Activated CD8-positive, alpha-beta memory T cell treated with anti-CD3 and anti-CD28 coated beads for 4 hours (primary cell): ENCODE measurements at places on chromosomes 16 and 17.

DNA sequence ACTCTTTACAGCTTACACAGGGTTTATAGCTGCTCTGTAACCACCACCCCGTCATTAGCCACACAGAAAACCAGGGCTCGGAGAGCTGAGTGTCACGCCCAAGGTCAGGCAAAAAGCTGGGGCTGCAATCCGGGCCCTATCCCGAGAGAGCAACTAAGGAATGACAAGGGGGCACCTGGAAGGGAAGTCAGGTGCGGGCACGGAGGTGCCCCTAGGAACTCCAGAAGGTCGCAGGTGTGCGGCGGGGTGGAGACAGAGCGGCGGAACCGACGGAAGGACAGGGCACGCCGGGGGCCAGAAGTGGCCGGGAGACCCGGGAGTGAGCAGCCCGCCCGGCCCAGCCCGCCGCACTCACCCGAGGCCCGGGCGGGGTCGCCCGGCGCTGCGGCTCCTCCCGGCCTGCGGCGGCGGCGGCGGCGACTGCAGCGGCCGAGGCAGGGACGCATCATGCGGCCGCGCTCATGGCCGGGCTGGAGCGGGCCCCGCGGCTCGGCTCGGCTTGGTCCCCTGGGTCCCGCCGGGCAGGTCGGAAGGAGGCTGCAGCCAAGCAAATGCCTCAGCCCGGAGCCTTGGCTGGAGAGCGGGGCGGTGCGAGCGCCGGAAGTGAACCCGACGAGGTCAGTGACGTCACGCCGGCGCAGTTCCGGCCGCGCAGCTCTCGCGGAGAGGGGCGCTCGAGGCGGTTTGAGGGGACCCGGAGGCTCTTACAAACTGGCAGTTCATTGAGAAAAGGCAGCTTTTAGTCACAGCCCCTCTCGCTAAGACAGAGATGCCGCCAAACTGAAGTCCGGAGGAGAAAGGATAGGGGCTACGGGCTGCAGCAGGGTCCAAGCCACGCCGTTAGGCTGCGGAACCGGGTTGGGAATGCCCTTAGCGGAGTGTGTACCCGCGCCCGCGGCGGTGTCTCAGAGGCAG, at the start of gene ZDHHC7:
TSS of gene ZDHHC7 (minus strand) at position 605 of the 915 bp plus-strand sequence. CDS start 20,917 bp downstream, outside the sequence.
- peak; percentile 71 for DNase-seq

GRCh38 chr17:72425133-72425793, 304.4 kb downstream of the SOX9 start:
- no peak for DNase-seq

- DNase-seq = no peak
Measured at GRCh38 chr16:4372001-4372577, 441 bp downstream of the VASN start.

- no peak for DNase-seq
Measured at GRCh38 chr17:21286066-21286770, 1.7 kb downstream of the MAP2K3 start.

DNA sequence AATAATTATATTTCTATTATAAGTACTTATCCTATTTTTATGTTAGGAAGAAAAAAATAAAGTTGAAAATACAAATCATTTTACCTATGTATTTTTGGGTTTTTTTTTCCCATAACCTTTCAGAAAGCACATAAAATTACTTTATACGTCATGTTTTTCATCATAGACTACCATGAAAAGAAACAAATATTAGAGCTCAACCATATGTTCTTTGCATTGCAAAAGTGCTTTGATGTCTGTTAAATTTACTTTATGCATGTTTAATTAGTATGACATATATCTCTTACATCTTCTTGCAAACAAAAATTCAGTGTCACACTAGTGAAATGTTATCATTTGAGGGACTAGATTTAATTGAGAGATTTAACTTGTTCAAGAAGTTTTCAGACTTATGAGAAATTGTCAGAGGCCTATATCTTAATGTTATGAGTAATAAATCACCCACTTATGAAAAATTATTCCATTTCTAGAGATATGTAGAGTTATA, 24.0 kb downstream of the BRIP1 start:
- DNase-seq = no peak

DNA sequence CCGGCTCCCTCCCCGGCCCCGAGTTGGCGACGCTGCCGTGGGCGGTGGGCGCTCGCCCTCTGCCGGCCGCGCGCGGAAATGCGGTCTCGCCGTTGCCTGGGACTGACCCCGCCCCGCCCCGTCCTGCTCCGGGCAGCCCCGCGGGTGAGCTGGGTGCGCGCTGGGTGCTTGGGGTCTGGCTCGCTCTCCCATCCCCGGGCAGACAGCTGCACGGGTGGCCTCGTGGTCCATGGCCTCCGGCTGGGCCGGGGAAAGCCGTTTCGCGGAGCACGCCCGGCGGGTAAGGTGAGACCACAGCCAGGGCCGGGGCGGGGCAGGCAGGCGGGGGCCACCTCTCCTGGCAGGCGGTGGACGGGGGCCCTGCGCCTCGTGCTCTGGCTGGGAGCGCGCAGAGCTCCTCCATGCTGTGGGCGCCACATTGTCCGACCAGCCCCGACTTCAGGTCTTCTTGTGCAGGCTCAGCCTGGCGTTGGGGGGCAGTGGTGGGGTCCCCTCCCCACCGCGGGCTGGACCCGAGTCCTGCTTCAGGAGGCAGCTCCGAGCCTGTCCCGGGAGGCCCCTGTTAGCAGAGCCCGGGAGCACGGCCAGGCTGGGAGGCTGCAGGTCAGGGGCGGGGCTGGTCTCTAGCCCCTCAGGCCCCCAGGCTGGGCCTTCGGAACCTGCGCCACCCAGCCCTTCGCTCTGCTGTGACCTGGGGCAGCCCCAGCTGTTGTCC, 7.0 kb upstream of the C1QTNF8 start:
- DNase-seq = peak; percentile 39

- DNase-seq = no peak
Measured at GRCh38 chr17:50767446-50767845, at the start of gene ANKRD40CL. Gene ANKRD40CL, minus strand, starts transcription at chr17:50767518. Its CDS starts 605 bp downstream, at chr17:50766913.

DNA sequence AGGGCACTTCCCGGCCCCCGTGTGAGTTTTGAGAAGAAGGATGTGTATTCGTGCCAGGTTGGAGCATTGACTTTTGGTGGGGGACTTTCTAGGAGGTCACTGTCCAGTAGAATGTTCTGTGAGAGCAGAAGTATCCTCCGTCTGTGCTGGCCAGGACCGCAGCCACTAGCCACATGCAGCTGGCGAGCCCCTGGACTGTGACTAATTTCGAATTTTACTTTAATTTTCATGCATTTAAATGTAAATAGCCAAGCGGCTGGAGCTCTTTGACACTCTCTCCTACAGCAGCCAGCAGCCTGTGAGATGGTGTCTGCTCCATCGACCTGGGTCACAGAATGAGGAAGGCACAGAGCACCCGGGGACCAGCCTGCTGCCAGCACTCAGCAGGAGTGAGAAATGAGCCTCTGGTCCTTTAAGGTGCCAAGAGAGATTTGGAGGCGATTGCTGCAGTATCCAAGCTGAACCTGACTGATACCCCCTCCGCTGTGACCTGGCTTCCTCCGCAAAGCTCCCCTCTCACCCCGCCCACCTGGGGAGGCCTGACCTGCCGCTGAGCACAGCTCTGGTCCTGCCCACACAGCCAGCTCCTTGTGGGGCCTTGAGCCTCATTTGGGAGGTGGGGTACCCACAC, 7.8 kb downstream of the ATP2A3 start:
- no peak for DNase-seq

DNA sequence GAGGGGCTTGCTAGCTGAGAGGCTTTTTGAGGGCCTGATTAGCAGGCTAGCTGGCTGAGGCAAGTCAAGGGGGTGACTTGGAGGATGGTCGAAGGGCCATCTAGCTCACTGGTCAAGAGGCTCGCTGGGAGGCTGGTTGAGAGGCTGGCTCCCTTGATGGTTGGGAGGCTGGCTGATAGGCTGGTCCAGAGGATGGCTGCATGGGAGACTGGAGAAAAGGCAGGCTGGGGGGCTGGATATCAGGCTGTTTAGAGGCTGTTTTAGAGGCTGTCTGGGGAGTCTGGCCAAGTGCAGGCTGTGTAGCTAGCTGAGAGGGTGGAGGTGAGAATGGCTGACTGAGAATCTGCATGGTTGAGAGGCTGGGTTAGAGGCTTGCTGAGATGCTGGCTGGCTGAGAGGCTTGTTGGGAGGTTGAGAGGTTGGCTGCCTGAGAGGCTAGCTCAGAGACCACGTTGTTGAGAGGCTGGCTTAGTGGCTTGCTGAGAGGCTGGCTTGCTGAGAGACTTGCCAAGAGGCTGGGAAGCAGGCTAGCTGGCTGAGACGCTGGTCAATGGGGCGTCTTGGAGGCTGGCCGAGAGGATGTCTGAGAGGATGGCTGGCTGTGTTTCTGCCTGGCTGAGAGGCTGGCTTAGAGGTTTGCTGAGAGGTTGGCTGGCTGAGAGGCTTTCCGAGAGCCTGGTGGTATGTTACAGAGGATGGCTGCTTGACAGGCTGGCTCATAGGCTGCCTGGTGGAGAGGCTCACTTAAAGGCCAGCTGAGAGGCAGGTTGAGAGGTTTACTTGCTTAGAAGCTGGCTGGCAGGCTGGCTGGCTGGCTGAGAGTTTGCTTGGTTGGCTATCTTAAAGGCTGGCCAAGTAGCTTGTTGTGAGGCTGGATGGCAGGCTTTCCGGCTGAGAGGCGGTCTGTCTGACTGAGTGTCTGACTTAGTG, 36.6 kb upstream of the ACSM2B start:
- no peak for DNase-seq

- no peak for DNase-seq
Measured at GRCh38 chr17:38591759-38592241, 14.0 kb downstream of the SRCIN1 start.

DNA sequence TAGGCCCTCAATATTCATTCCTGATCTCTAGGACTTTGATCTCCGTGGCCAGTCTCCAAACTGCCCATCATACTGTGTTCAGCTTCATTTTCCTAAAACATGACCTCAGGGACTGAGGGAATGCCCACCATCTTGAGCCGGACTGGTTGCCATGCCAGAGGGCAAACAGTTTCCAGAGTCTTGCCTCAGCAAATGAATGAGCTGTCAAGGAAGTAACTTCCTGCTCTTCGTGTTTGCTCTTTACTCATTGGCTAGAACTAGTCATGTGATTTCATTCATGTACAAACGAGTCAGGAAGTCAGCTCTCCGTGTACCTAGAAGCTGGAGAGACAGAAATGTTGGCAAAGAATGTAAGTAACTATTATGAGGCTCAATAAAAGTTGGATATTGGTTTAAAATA, 50.2 kb downstream of the ANKFN1 start:
- no peak for DNase-seq

DNA sequence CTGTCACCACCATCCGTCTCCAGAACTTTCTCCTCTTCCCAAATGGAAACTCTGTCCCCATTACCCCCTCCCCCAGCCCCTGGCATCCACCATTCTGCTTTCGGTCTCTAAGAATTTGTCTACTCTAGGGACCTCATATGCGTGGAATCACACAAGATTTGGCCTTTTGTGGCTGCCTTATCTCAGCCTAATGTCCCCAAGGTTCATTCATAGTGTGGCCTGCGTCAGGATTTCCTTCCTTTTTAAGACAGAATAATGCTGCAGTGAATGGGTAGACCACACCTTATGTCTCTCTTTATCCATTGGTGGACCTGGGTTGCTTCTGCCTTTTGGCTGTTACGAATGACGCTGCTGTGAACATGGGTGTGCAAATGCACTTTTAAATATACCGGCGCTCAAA, 139.7 kb upstream of the PLCG2 start:
- no peak for DNase-seq

GRCh38 chr16:74745109-74745615, 29.5 kb downstream of the FA2H start:
- DNase-seq = no peak

- DNase-seq = no peak
Measured at GRCh38 chr16:868846-869822, 68.6 kb upstream of the GNG13 start.

GRCh38 chr16:55943267-55943666, 68.1 kb upstream of the CES5A start:
- DNase-seq = no peak

GRCh38 chr17:17387017-17387497, 83.9 kb downstream of the NT5M start:
- no peak for DNase-seq

DNA sequence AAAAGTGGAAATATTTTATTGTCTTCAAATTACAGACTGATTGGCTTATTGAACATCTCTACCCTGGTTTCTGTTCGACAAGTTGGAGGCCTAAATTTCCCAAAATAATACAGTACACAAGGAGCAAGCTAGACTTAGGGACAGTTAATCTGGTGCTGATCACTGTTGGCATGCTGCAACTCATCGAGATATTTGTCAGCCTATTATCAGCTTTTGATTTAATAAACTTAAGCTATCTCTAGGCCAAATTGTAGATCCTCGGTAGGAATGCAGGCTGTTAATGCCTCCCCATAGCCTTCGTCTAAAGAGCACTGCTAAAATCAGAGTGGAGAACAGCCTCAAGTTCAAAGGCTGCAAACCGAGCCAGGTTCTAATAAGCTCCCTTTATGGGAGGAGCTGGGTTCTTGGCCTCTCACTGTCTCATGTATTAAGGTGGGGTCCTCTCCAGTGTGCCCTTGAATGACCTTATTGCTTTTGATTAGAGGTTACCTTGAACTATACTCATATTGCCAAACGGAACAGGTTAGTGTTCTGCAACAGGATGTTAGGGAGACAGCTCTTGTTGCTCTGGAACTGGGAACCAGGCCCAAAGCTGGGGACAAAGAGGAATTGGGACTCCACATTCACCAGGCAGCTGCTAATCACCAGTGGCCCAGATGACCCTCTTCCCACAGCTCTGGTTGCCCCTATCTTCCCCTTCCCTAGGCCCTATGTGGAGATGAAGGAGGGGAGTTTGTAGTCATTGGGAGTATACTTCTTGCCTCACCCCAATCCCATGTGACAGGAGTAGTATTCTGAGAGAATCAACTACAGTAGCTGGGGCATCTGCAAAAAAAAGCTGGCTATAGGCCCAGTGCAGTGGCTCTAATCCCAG, 69.5 kb upstream of the NOL11 start:
- no peak for DNase-seq

DNA sequence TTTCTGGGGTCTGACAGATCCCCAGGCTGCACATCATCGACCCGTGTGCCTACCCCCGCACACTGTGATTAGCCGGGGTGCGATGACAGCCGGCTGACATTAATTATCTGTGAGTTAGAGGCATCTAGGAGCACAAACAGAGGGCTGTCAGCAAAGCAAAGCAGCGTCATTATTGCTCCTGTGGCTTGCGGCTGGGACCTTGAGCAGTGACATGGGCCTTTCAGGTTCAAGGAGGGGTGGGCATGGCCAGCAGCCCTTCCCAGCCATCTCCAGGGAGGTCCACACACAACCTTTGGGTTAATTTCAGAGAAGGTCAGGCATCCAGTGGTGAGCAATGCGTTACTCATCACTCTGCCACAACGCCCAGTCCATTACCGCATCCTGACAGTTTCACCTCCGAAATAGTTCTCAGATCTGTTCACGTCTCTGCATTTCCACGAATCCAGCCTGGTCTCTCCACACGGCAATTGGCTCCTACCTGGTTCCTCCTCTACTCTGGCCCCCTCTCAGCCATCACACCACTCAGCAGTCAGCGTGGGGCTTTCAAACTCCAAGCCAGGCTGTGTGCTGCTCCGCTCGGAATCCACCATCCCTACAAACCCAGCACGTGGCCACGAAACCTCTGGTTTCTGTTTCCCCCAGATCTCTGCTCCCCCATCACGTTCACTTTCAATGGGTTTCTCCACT, 249.7 kb upstream of the C16orf82 start:
- no peak for DNase-seq
